ENCODE measurements at places on chromosomes 12 and 14.

- DNase-seq: no peak
These were observed 5.9 kb upstream of the ITGB7 start for GRCh38 chr12:53212931-53213330.

DNA sequence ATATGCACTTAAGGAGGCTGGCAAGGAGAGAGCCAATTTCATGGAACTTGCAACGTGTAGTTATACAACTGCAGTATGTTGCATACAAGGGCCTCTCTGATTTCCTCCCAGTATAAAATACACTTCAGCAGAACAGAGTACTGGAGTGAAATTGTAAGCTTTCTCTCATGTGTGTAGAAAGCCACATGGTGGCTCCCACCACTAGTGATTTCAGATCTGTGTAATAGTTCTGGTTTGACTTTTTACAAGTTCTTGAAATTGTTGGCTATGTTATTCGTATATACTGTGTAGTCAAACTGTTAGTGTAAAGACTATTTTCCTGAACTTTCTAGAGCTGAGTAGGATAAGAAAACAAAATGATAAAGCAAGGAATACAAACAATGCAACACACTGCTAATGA is 16.4 kb upstream of the LMO3 start:
- no peak for DNase-seq

GRCh38 chr12:113231235-113232088 is 10.2 kb downstream of the TPCN1 start:
- no peak for DNase-seq

DNA sequence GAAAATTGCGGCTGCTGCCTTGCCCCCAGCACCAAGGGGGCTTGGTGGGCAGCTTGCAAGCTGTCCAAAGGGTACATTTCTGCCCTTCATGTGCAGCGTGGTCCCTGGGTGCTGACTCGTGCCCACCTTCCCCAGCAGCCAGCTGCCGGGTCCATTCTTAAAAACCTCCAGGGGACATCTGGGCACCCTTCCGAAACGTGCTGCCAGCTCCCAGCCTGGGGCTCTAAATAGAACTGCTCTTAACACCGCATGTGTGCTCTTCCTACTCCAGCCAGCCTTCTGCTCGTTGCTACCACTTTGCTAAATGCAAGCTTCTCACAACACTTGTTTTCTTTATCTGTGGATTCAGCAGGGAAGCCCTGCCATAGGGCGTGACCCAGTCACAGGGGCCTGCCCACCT is 66.0 kb downstream of the RIMBP2 start:
- DNase-seq: no peak

- DNase-seq: no peak
These were observed 137.5 kb upstream of the RFLNA start for GRCh38 chr12:124157406-124157805.

DNA sequence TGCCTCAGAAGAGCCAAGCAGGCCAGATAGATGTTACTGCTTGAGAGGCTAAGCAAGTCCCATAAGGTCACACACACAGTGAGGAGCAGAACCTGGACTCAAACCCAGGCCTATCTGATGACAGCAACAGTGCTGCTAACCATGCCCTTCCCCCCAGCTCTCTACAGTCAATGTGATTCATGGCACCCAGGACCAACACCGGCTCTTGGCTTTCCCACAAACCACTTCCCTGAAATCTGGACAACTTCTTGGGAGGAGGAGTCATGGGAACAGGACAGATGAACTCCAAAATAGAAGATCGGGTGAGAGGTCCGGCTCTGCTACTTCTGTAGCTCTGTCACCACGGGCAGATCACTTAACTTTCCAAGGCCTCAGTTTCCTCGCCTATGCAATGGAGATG is 716 bp upstream of the PTGDR start:
- no peak for DNase-seq

DNA sequence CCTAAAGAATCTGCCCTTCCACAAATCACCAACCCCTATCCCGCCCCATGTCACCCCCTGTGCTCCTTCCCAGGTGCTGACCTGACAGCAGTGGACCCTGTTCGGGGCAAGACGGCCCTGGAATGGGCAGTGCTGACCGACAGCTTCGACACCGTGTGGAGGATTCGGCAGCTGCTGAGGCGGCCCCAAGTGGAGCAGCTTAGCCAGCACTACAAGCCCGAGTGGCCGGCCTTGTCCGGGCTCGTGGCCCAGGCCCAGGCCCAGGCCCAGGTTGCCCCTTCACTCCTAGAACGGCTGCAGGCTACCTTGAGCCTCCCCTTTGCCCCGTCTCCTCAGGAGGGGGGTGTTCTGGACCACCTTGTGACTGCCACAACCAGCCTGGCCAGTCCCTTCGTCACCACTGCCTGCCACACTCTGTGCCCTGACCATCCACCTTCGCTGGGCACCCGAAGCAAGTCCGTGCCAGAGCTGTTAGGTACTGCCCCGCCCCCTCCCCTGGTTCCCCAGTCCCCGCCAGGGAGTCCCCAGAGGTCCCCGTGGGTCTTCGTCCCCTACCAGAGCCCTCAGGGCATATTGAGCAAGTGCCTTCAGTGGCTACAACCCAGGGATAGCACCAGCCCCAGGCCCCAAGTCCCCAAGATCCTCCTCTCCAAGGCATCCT is 2.7 kb downstream of the ANKRD33 start:
- DNase-seq: no peak

- peak; percentile 22 for DNase-seq
These were observed 6.9 kb upstream of the DNM1L start for GRCh38 chr12:32671930-32672780.
